ENCODE measurements at places on chromosomes 2 and 18.

DNA sequence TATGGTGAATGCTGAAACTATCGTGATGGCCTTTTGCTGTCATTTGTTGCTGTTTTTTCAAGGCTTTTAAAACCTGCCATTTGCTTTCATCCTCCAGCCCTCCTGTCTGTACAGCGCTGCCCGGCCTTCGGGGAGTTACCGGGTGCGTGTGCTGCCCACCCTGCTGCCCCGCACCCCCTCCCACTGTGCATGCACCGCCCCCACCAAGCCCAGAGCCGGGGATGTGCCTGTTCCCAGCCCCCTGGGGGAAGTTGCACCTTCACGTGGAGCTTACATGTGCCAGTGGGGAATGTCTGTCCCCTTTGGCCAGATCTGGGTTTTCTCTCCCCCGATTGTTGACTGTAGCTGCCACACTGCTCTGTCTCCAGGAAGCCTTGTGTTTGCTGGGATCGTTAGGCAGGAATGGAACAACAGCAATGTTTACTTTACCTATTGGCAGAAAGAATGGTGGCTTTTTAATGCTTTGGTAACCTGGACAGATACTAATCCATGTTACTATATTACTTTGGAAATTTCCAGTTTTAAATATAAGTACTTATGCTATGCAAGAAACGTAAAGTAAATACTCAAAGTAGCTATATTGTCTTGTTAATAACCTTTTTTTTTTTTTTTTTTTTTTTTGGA, 64.8 kb upstream of the RBM44 start:
- no peak for DNase-seq

DNA sequence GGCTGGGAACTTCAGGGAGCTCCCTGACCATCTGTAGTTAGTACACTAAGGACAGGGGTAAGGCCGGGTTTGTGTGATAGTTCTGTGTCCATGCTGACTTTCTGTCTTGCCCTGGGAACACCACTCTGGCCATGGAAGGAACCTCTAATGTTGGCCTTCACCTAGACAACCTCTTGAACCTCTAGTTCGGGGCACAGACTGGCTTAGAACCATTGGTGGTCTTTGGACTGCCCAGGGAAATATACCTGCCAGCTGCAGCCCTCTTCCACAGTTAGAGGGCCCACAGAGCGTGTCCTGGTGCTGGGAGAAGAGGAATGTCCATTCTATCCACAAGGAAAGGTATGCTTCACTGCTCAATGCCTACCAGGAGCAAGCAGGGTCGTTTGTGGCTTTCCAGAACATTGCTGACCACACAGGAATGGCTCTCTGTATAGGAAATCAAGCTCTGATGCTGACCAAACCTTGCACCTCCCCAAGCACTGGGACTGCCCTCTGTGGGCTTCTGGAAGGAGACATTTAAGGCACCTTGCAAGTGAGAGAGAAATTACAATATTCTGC, 318.8 kb upstream of the EPAS1 start:
- DNase-seq = no peak

GRCh38 chr2:205283736-205284270, 398.5 kb upstream of the NRP2 start:
- DNase-seq = no peak

DNA sequence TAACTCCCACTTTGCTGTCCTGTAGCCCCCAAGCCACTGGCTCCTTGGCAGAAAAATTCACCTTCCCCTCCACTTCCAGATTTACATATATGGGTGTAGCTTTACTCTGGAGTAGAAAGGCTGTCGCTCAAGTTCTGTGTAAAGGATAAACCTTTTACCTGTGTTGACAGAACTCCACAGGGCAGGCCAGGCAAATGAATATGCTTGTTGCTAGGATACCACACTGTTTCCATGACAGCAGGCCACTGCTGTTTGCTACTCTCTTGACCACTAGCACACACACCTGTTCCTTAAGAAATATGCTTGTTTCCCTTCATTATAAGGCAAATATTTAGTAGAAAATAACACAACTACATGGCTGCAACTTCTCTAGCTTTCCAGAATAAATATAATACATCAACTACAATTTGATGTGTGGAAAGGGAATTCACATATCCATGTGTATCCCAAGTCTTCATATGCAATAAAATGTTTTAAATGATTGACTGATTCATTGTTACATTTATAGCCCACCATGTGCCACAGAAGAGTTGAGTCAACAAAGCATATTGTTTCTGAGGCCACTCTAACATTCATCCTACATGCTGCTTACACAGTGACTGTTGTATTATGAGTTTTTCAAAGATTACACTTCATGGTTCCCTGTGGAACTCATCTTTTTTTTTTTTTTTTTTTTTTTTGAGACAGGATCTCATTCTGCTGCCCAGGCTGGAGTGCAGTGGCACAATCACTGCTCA, 56.2 kb upstream of the ROCK1 start:
- no peak for DNase-seq

DNA sequence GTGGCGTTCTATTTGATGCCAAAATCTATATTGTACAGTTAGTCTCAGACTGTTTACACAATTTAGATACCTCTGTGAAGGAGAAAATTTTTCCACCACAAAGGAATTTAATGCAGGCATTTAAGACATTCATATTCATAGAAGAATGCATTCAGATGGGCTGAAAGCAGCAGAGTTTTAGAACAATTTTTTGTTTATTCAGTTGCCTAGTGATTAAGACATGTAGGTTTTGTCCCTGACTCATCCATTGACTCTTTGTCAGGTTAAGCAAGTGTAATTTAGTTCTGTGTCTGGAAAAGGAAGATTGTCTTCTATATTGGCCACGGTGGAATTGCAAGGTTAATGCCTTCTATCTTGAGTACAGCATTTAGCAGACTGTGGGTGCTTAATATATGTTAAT, 515.0 kb downstream of the PARD3B start:
- DNase-seq = no peak

GRCh38 chr2:46181789-46182530, 115.2 kb upstream of the EPAS1 start:
- DNase-seq = no peak

- DNase-seq = no peak
These were observed 73.5 kb downstream of the ZCCHC2 start for GRCh38 chr18:62596145-62597005.

DNA sequence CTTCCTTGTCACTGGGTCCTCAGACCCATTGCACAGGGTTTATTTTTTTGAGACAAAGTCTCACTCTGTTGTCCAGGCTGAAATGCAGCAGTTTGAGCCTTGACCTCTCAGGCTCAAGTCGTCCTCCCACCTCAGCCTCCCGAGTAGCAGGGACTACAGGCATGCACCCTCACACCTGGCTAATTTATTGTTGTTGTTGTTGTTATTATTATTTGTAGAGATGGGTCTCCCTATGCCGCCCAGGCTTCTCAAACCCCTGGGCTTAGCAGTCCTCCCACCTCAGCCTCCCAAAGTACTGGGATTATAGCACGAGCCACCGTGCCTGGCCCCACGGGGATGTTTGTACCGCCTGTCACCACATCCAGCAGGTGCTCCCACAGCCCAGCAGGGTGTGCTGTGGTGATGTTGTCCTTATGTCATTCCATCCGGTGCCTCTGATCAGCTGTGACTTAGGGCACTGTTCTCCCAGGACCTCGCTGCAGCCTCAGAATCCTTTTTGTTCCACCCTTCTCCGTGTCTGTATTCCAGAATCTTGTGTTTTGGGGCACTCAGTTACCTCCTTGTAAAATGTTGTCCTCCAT, 182.3 kb downstream of the INO80D start:
- DNase-seq = no peak

DNA sequence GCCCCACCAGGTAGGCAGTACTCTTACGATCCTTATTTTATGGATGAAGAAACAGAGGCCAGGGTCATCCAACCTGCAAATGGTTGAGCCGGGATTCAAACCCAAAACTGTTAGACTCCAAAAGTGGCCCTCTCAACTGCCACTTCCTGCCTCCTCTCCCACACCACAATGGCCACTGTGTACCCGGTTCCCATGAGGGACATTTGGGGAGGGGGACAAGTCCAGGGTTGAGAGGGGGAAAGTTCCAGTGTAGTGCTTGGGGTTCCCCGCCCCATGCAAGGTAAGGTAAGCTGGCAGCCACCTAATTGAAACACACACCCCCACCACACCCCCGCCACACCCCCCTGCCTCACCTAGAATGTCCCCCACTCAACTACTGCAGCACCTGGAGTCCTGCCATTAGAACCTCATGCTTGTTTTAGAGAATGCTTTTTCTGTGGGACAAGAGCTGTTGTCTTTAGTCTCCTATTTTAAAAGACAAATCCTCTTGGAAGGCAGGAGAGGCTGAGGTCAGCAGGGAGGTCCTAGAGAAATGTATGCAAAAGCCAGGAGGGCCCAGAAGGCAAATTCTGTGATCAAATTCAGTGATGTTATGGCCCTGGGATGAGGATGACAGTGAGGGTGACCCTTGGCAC, 145.2 kb downstream of the ZFP36L2 start:
- no peak for DNase-seq

GRCh38 chr2:123928358-123928757, 96.7 kb upstream of the CNTNAP5 start:
- no peak for DNase-seq

GRCh38 chr2:223725494-223725893, 111.9 kb downstream of the AP1S3 start:
- DNase-seq = no peak

- no peak for DNase-seq
These were observed 51.0 kb upstream of the FAHD2A start for GRCh38 chr2:95351598-95351915.

- DNase-seq = no peak
These were observed 196.7 kb upstream of the EPC2 start for GRCh38 chr2:148447877-148448276.

- no peak for DNase-seq
These were observed 199.2 kb downstream of the KLHL29 start for GRCh38 chr2:23584054-23584745.

DNA sequence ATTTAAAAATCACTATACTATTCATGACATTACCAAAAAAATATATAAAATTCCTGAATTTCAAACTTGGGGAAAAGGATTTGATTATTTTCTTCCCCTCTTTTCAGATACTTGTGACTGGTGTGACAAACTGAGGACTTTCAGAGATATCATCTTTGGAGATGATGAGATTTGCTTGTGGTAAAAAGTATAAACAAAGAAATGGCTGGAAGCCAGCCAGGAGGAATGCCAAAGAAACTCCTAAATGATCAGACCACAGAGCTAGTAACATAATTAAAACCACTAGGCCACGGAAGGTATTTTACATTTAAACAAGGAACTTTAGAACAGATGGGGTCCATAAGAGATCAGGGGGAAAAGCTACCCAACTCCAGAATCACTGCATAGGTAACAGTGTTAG, 58.7 kb downstream of the PIGN start:
- DNase-seq = no peak

DNA sequence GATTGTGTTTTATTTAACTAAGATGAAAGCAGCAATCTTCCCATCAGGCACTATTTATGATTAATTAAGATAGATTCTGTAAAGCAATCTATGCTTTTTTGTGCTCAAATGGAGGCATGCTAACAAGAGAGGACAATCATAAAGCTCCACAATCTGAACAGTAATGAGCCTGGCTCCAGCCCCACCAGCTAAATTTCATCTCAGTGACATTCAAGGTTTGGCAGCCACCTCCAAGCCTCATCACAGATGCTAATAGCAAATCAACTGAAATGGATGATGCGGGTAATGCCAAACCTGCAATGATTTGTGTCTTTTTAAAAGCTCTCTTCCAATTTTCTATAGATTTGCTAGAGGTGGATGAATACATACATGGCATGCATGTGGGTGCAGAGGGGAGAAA, 456.6 kb downstream of the TDRD15 start:
- DNase-seq = no peak

- DNase-seq = no peak
These were observed 59.6 kb downstream of the SPIRE1 start for GRCh38 chr18:12598181-12598930.

DNA sequence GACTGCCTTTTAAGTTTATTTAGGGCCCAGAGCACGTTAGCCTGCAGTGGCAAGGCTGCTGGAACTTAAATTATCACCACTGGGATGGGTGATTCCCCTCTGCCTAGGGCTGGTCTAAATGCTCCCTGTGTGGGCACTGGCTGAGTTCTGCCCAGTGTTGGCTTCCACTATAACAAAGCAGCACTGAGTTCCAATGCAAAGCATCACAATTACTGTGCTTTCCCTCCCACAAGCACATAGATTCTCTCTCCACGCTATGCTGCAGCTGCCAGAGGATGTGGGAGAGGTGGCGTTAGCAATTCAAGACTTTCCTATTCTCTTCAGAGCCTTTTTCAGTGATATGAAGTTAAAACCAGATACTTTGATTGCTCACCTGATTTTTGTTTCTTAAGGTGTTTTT, 328.9 kb upstream of the DDX18 start:
- no peak for DNase-seq

- no peak for DNase-seq
These were observed 68.7 kb upstream of the XDH start for GRCh38 chr2:31483246-31483645.

DNA sequence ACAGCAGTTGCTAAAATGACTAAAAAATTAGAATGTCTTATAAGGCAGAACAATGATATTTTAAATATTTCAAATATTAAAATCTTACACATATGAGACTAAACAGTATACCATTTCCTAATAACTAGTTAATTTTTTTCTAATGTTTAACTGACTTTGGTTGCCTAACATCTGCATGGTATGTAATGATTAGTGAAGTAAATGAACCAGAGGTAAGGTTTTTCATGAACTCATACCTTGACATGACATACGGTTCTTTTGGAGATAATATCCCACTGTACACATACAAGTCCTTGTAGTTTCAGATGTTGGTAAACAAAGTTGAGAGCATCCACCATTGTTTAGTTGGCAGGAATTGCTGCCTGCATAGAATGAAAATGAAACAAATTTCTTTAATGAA, 1360.2 kb downstream of the LRP1B start:
- no peak for DNase-seq

DNA sequence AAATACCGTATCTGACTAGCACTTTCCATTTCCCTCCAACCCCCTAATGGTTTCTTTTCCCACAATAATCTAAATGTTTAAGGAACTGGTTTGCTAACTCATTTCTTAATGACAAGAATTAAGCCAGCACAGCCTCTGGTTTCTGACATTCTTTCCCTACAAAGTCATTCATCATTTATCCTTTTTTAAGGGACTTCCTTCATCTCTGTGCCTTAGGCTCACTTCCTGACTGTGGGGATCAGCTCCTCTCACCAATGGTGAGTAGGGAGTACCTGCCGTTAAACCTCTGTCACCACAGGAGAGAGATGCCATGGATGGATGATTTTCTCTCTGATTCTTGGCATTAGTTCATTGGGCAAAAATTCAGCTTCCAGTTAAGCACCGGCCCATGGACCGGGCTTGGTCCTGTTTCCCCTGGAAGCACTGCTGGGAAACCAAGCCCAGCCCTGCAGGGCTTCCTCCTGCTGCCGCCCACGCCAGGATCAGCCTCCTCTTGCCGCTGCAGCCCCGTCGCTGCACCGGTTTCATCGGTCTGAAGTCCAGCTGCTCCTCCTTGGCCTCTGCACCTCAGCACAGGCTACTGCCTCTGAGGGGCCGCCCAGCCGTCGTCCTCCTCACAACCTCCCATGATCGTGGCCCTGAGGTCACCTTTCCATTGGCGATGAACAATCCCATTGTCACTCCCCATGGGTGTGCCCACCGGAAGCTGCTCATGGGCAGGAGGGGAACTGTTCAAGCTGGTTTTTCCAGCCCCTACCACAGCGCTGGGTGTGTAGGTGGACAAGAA, 64.0 kb upstream of the ZNF516 start:
- no peak for DNase-seq

All from activated CD4-positive, alpha-beta T cell treated with anti-CD3 and anti-CD28 coated beads, Interleukin-2, amount 50 U/mL, for 48 hours (primary cell).